ENCODE measurements at places on chromosomes 1 and 21. TPM values are rescaled to one million over a fixed set of nuclear protein-coding genes. Genes with fewer than 3 reads are reported as not detected.

The UBL4B gene
- not detected for total RNA-seq

The CDC42 gene
- 156 TPM for total RNA-seq

The DCDC2B gene
- total RNA-seq = not detected

The RGS8 gene
- not detected for total RNA-seq

The NTMT2 gene
- not detected for total RNA-seq

The MTMR11 gene
- total RNA-seq = 6.1 TPM

The LCE2C gene
- not detected for total RNA-seq

The CFAP141 gene
- not detected for total RNA-seq

The UTS2 gene
- total RNA-seq = not detected

The PRMT6 gene
- not detected for total RNA-seq

The FCRL1 gene
- not detected for total RNA-seq

The FBXO2 gene
- 9.3 TPM for total RNA-seq

The CLCA2 gene
- not detected for total RNA-seq

The MYOM3 gene
- 6.2 TPM for total RNA-seq

The SOD1 gene
- total RNA-seq = 381 TPM

The DNALI1 gene
- total RNA-seq = not detected

The CD5L gene
- total RNA-seq = not detected

The AJAP1 gene
- not detected for total RNA-seq

The OPTC gene
- total RNA-seq = not detected

The PCNX2 gene
- total RNA-seq = 9.3 TPM

The CRP gene
- not detected for total RNA-seq

The RRP15 gene
- total RNA-seq = 24.5 TPM

The MROH9 gene
- total RNA-seq = not detected

The BSND gene
- total RNA-seq = not detected

The SPRR1B gene
- not detected for total RNA-seq

The CITED4 gene
- 108 TPM for total RNA-seq

The PEAR1 gene
- total RNA-seq = 7.0 TPM

The ATP1A4 gene
- total RNA-seq = not detected

The TRPM2 gene
- 8.3 TPM for total RNA-seq

The CDA gene
- 43.7 TPM for total RNA-seq

The ADORA1 gene
- total RNA-seq = 0.56 TPM

The IL23R gene
- total RNA-seq = not detected

The FCRL6 gene
- not detected for total RNA-seq

The DTL gene
- total RNA-seq = 20.4 TPM

The NPR1 gene
- 2.6 TPM for total RNA-seq

The C1orf185 gene
- total RNA-seq = not detected

The C8B gene
- not detected for total RNA-seq

The UMODL1 gene
- total RNA-seq = not detected

The NHLH1 gene
- total RNA-seq = 0.40 TPM

The APOBEC4 gene
- not detected for total RNA-seq

The KRTAP13-1 gene
- total RNA-seq = not detected

The ERICH3 gene
- total RNA-seq = not detected

The LHX8 gene
- total RNA-seq = 1.0 TPM
